ENCODE measurements at places on chromosomes 7 and 10.

DNA sequence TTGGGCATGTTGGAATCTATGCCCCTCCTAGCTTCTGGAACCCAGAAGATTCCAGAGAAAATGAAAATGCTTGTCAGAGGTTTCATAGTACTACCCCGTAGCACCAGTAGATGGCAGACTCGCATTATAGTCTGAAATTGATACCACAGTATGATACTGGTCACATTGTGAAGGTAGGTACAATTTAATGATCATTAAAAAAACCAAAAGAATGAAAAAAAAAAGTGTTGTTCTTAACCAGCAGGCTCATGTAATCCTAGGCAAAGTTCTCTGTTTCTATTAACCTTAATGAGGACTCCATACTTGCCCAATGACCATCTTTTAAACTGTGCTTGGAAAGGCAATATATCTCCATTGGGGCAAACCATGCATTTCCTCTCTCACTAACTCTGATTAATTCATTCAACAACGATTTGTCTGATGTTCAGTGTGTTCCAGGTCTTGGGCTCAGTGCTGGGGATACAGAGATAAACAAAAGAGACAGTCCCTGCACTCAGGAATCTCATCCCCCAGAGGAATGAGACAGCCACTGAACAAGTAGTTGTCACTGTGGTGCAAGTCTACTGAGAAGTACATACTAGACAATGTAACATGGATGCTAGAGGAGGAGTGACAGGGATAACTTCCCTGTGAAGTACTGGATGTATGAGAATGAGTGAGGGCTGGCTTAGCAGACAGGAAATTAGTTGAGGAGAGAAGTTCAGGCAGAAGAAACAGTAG is 223.5 kb upstream of the PHYHIPL start:
- no peak for DNase-seq

- no peak for DNase-seq
Measured at GRCh38 chr10:7890781-7891180, 72.5 kb downstream of the TAF3 start.

- DNase-seq: no peak
Measured at GRCh38 chr7:47576866-47577306, 5.0 kb downstream of the TNS3 start.

- no peak for DNase-seq
Measured at GRCh38 chr10:101803511-101803910, 14.7 kb downstream of the OGA start.

Data from stimulated activated CD4-positive, alpha-beta T cell treated with anti-CD3 and anti-CD28 coated beads, Interleukin-4, amount 100 ng/mL, for 4 hours (primary cell).